GM04504 (cell line): ENCODE measurements at places on chromosomes 7 and 10.

DNA sequence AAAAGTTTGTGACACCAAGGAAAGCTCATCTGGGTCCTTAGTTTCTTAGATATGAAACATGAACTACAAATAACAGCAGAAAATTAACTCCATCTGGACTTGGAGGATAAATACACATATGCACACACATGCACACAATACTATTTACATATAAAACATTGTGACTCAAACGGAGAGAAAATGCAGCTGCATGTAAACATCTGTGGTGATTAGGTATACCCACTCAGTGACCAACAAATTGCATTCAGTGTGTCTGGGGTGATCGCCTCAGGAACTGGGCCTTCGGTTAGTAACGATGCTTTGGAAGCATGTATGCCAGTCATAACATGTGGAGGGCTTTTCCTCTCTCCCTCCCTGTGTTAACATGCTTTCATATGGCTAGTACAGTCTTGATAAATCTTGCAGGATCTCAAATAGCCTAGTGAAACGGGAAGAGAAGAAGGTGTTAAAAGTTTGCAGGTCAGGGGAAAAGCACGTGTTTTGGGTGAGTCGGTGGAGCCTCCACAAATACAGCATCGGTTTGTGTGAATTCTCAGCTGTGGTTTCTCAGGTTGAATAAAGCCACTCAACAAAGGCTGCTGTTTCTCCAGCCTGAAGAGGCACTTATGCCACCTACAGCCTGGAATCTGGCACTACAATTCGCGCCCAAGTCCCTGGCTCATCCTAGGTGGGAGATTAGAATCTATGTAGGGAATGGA lies 8.7 kb upstream of the GLRX3 start:
- DNase-seq: peak; percentile 31

- no peak for DNase-seq
Observed at GRCh38 chr10:68367121-68367520, 34.4 kb upstream of the PBLD start.

DNA sequence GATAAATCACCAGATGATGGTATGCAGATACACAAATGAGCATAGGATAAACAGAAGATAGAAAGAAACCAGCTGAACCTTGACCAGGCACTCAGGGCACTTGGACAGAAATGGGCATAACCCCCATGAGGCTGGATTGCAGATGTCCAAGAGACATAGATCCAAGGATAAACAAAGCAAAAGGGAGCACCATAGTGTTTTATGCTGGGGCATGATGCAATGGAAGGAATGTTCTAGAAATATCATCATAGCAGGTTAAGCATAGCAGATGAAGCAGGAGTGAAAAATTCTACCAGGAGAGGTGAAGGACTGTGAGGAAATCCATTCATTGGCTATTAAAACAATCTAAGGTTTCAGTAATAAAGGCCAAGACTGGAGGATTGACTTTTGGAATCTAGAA lies 70.5 kb upstream of the TES start:
- no peak for DNase-seq

- DNase-seq: no peak
Observed at GRCh38 chr10:32189400-32190084, 133.3 kb upstream of the KIF5B start.

- no peak for DNase-seq
Observed at GRCh38 chr7:303425-303824, 13.5 kb downstream of the FOXL3 start.

GRCh38 chr7:151068069-151068773 lies 8.8 kb downstream of the SLC4A2 start:
- DNase-seq: no peak

DNA sequence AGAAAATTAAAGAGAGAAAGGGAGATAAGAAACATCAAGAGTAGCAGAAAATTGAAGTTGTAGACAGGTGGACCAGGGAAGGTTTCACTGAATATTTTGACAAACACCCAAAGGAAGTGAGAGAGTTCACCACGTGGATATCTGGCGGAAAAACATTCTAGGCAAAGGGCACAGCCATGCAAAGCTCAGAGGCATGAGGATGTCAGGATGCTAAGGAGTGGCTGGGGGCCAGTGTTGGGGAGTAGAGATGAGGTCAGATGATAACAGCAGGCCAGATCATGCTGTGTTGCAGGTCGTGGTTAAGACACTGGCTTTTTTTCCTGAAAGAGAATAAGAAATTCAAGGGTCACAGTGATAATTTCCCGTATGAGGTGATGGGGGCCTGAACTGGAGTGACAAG lies 181.9 kb downstream of the DGKI start:
- no peak for DNase-seq

DNA sequence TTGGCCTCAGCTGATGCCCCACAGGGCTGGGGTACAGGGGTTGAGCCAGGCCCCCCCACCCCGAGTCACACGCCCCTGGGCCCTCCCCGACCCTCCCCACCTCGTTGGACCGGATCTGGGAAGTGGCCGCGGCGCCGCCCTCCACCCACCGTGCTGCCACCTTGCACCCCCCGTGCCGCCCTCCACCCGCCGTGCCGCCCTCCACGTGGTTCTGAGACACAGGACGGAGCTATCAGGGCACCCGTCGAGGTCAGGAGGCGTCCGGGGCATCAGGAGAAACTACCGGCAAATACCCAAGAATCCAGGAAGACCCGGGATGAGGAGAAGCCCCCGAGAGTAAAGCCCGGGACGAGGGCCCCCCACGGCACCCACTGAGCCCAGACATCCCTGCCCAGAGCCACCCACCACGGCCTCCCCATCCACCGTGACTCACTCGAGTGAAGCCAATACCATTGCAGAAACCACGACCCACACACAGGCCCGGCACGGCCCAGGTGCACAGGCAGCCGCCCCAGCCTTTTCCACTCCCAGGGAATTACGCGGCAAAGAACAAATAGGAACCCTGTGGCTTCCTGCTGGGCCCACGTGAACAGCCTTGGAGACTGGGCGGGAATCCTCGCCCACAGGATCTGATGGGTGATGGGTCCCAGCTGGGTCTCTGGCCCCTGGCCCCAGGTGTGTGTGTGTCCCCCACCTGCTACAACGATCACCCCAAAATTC lies 34.0 kb downstream of the ADAP1 start:
- no peak for DNase-seq

GRCh38 chr10:113713640-113713982 lies 33.9 kb downstream of the CASP7 start:
- DNase-seq: no peak

DNA sequence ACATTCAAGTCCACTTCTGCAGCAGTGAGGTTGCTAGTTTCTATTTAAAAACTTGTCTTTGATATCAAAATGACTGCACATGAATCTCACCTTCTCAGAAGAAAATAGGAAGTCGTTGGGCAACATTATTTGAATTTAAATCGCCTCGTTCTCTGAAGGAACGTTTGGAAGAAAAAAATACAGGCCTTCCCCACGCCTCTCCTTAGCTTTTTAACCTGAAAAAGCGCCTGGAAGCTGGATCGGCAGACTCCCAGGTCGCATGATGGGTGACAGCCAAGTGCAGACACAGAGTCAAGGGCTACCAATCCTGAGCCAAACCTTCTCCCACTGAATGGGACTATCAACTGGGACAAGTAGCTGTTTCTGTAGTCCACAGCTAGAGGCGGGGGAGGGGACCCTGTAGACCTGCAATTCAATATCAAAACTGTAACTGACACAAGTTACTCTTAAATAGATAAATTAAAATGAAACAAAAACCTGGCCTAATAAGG lies 2.2 kb downstream of the FAM53B start:
- DNase-seq: no peak

- no peak for DNase-seq
Observed at GRCh38 chr10:74518061-74518460, 308.3 kb upstream of the KAT6B start.

- DNase-seq: no peak
Observed at GRCh38 chr10:31926765-31927564, 1.7 kb downstream of the ARHGAP12 start.

GRCh38 chr10:43808136-43808535 lies 159.5 kb upstream of the ZNF32 start:
- no peak for DNase-seq

- no peak for DNase-seq
Observed at GRCh38 chr7:89926701-89927100, 227.6 kb upstream of the STEAP1 start.

- DNase-seq: no peak
Observed at GRCh38 chr7:29851487-29851886, 45.2 kb downstream of the WIPF3 start.

- DNase-seq: no peak
Observed at GRCh38 chr7:151351027-151351426, 9.4 kb downstream of the NUB1 start.

DNA sequence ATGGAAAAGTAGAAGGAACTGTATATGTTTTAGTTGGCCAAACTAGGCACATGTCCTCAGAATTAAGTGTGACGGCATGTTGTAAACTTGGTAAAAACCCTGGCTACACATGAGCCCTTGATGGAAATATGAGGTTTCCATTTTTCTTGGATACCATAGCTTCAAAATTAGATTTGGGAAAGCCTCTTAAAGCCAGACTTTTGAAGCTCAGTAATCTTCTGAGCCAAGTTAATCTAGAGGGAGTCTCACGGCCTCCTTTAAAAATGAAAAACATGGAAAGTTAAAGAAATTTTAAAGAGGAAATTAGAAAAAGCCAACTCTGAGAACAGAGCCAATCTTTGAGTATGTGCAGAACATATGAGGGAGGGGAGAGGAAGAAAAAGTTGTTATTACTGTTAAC lies 376.0 kb downstream of the CTNNA3 start:
- no peak for DNase-seq

GRCh38 chr7:157978766-157979165 lies 608.9 kb downstream of the PTPRN2 start:
- DNase-seq: no peak

GRCh38 chr7:93006480-93007095 lies 111.2 kb downstream of the SAMD9 start:
- no peak for DNase-seq

- no peak for DNase-seq
Observed at GRCh38 chr7:134781171-134781570, 1.7 kb downstream of the CALD1 start.

DNA sequence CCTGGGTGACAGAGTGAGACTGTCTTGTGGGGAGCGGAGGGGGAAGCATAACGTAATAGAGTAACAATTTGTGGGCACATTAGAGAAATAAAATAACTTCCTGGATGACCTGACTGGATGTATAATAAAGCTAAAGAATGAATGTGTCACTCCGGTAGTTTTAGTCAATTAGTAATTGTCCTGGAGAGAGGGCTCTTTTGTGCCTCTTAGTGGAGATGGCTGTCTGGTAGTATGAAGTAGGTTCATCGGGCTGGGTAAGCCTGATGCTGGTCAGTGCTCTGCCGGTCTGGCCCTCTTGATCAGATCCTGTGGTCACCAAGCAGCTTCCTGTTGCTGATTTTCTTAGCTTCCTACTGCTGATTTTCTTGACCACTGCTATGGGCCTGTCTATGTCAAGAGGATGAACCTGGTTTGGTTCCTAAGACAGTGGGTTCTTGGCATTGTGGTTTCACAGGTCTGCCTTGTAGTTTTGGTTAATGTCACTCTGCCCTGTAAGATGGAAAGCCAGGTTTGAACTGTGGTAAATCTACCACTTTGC lies 34.1 kb downstream of the ZRANB1 start:
- no peak for DNase-seq

DNA sequence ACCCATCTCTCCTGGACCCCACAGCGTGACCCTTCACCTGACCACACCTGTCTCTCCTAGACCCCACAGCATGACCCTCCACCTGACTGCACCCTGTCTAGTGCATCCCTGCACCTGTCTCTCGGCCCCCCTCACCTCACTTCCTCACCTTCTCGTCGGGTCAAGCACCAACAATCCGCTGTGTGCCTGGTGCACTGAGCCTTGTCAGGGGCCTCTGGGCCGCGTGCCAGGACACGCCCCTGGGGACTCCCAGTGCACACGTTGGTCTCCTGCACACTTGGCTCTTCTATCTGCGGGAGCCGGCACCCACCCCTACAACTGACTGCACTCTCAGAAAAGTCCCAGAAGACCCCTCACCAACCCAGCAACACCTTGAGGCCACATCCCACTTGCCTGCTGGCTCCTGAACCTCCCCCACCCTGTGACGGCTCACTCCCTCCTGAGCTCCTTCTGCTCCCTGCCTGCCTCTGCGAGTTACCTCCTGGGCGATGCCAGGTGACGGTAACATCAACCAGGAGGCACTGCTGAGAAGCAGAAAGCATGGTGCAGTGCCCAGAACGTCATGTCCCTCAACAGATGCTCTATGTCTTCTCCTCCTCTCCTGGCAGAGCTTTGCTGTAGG lies 147.6 kb downstream of the DIP2C start:
- DNase-seq: no peak

DNA sequence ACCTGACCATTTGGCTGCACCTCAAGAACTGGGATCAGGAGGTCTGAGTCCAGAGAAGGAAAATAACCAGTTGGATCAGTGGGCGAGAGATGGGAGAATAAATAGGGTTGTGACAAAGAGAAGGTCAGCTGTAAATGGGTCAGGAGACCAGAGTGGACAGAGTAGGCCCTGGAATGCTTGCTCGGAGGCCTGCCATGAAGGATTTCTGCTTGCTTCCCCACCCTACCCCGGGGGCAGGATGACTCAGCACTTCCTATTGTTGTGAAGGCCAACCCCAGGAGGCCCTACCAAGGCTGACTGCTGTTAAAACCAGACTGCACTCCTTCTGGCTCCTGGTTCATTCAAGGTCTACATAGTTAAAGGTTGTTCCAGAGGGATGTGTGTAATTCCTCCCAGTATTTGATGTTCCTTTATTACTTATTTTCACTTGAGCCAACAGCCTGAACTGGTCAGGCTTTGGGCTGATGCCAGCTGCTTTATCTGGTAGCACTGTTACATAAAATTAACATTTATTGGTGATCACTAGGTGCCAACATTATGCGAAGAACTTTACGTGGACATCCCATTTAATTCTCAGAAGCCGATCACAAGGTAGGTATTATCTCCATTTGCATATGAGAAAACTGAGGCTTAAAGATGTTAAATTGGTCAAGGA lies 27.3 kb upstream of the IFRD1 start:
- DNase-seq: peak; percentile 92

GRCh38 chr10:113894581-113894980 lies 40.1 kb downstream of the NHLRC2 start:
- no peak for DNase-seq

DNA sequence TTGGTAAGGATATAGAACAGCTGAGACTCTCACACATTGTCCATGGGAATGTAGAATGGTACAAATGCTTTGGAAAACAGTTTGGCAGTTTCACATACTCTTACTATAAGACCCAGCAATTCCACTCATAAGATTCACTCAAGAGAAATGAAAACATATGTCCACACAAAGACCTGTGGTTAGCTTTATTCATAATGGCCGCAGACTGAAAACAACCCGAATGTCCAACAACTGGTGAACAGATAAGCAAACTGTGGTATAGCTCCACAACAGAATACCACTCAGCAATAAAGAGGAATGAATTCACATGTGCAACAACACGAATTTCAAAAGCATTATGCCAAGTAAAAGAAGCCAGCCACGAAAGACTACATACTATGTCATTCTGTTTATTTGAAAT lies 33.5 kb upstream of the CUL1 start:
- no peak for DNase-seq
